ENCODE measurements at places on chromosomes 3 and 15.
A peak's percentile ranks its signal among the peaks of the same experiment; 100 is the strongest.

DNA sequence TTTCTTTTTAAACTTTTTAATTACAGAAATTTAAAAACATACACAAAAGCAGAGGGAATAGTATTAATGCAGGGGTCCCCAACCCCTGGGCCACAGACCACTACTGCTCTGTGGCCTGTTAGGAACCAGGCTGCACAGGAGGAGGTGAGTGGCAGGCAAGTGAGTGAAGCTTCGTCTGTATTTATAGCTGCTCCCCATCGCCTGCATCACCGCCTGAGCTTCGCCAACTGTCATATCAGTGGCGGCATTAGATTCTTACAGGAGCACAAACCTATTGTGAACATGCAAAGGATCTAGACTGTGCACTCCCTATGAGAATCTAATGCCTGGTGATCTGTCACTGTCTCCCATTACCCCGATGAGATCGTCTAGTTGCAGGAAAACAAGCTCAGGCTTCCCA lies 22.4 kb downstream of the CCR9 start:
- DNase-seq: no peak

GRCh38 chr3:14300721-14301399 lies 101.5 kb upstream of the SLC6A6 start:
- DNase-seq: no peak

- DNase-seq: no peak
These were observed 530.5 kb downstream of the FHIT start for GRCh38 chr3:60720736-60721135.

GRCh38 chr15:98555173-98555515 lies 93.2 kb upstream of the IGF1R start:
- no peak for DNase-seq

- no peak for DNase-seq
These were observed 1764.4 kb downstream of the OTOL1 start for GRCh38 chr3:163261056-163261455.

- DNase-seq: no peak
These were observed 19.7 kb downstream of the ALPK3 start for GRCh38 chr15:84836844-84837243.

DNA sequence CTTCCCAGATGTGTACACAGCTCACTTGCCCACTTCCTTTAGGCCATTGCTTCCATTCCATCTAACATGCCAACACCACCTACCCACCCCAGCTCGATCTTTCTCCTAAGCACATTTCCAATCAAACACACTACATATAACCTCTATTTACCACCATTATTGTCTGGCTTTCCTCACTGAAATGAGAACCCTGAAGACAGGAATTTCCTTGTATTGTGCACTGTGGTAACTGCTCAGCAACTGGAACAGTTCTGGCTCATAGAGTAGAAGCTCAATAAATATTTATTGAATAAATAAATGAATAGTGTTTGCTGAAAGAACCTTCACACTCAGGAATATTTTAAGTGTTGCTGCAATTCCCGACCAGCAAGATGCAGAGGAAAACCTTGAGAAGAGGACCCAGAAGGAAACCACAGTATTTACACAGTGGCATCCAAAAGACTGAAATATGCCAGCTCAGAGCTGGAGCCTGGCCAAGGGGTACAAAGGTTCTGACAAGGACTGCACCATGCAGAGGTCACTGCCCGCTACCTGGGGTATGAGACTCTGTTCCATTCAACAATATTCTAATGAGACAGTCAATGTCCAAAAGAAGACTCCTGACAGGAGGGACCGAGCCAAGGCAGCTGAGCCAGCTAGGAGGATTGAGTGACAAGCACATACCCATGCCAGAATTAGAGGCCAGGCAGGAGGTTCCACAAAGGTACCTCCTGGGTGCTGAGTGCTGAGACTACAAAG lies 168.8 kb downstream of the NUP210 start:
- no peak for DNase-seq

DNA sequence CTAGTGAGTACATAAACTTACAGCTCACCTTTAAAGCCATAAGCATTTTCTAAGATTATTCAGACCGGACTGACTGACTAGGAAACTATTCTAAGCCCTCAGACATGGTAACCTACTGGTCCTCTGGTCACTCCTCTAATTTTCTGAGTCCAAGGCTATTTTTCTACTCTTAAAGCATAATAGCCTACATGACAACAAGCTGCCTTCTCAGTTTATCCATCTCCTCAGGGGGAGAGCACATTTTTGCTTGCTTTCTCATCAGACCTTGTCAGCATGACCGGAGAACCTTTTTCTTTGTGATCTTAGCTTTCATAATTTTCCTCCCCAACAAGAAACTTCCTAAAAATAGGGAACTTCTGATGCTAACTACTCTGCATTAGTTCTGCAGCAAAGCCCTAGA lies 38.4 kb downstream of the UBP1 start:
- DNase-seq: peak; percentile 69

GRCh38 chr15:60283936-60284335 lies 113.8 kb downstream of the ANXA2 start:
- no peak for DNase-seq

DNA sequence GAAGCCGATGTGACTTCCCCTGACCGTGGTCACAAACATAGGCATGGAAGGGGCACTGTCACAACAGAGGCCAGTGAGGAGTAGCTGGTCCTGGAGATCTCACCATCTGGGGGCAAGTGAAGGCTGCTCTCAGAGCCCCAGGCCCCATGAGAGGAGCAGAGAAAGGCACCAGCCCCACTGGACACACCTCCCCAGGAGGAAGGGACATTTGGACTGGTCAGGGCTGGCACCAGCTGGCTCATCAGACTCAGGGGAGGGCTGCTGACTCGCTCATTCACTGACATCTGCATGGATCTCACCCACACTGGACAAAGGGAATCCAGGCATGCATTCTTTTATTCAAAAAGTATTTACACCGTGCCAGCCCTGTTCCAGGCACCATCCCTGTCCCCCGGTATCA lies 26.8 kb downstream of the ESYT3 start:
- DNase-seq: peak; percentile 40

DNA sequence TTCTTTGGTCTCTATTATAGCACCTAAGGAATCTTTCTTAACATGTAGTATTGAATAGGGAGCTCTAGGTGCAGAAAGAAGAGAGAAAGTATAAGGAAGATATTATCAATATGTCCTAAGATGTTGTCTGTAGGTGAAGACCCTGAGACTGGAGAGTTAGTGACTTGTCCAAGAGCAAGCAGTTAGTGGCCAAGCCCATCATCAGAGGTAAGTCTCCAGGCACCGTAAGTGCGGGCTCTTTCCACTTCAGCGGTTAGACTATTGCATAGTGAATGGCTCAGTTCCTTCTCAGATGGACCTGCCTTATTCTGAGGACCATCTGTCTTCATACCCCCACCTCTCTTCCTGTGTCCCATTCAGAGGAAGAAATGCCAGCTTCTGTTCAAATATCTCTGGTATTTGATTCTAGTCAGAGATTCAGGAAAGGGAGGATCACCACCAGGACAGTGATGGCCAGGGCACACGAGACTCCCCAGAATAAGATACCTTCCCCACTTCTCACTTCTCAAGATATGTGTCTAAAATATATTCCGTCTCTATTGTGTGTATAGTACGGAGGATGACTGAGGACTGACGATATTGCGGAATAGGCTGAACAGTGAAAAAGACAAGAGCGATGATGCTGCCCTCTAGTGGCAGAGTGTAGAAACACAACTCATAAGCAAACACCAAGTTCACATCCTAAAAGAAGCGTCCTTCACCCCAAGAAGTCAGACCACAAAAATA lies 19.1 kb upstream of the ADGRG7 start:
- DNase-seq: peak; percentile 76

- DNase-seq: no peak
These were observed 601.0 kb upstream of the SGO1 start for GRCh38 chr3:20787005-20787404.

DNA sequence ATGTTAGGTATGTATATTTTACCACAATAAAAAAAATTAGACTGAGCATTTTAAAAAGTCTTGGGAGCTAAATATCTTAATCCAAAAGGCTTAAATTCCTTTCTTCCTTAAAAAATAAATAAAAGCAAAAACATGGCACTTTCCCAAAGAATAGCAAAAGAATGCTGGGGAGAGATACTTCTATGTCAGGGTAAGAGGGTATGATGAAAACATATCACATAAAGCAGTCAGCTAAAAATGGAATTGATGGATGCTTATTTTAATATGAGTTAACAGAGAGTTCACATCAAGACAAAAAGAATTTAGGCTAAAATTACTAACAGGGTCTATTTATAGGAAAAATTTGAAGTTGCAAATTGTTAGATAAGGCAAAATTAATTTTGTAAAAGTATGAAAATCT lies 141.0 kb downstream of the MYLK start:
- DNase-seq: peak; percentile 88

DNA sequence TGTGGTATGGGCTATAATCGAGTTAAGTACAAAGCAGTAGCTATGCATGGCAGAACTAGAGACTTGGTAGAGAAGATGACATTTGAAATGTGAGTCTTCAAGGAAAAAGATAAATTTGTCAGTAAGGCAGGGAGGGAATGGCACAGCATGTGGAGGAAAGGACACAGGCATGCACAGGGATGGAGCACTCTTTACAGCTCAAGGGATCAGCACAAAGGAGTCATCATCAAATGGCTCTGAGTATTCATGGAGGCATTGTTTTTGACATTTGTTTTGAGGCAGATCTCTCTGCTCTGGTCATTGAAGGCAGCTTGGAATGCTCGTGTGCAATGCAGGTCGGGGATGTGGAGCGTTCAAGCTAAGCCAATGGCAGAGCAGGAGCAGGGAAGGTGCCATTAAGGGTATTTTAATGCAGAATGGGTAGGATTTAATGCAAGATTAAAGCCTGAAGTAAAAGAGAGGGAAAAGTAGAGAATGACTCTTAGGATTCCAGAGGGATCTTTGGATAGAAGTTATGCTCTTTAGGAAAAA lies 213.0 kb downstream of the MYRIP start:
- no peak for DNase-seq

GRCh38 chr3:159779883-159780282 lies 208.8 kb upstream of the IL12A start:
- peak; percentile 40 for DNase-seq

GRCh38 chr3:194688200-194688740 lies 2.6 kb downstream of the FAM43A start:
- peak; percentile 50 for DNase-seq

DNA sequence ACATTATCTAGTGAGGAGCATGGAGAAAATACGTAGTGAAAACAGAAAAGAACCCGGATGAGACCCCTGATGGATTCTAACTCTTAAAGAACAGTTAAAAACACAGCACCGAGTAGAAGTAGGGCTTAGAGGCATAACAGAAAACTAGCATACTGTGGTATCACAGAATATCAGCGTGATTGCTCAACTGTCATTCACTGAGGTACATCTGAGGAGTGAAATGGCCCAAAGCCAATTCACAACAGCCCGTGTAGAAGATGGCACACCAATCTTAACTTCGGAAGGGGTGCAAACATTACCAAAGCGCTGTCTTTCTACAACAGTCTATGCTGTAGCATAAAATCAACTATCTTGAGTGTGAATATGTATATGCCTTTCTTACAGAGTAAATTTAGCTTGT lies 1.8 kb downstream of the CLASP2 start:
- DNase-seq: no peak

GRCh38 chr3:193499801-193500485 lies 54.8 kb downstream of the ATP13A4 start:
- DNase-seq: no peak

- DNase-seq: peak; percentile 99
These were observed at the start of gene CIAO2A for GRCh38 chr15:64093627-64094417. Gene CIAO2A (minus strand): TSS chr15:64093838. CDS start chr15:64093768, 70 bp downstream.

DNA sequence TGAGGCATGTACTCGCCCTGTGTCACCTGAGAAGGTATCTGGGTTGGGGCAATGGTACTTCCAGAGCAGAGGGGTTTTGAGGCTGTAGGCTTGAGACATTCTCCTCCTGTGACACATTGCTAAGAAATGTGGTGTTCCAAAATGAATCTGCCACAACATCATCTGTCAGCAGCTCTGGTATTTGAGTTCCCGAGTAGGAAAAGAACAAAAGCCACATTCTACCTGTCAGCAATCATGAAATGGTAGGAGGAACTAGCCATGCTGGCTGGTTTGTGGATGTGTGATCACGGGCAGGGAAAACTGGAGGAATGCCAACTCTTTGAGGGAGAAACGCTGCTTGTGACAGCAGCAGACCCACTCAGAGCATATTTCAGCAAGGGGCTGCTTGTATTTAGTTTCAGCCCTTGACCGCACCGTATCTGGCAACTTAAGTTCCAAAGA lies 579.4 kb upstream of the TBL1XR1 start:
- peak; percentile 75 for DNase-seq

- DNase-seq: peak; percentile 67
These were observed 3.3 kb downstream of the ARL6IP5 start for GRCh38 chr3:69088063-69088462.

- no peak for DNase-seq
These were observed 456.1 kb downstream of the OCA2 start for GRCh38 chr15:27642981-27643380.

DNA sequence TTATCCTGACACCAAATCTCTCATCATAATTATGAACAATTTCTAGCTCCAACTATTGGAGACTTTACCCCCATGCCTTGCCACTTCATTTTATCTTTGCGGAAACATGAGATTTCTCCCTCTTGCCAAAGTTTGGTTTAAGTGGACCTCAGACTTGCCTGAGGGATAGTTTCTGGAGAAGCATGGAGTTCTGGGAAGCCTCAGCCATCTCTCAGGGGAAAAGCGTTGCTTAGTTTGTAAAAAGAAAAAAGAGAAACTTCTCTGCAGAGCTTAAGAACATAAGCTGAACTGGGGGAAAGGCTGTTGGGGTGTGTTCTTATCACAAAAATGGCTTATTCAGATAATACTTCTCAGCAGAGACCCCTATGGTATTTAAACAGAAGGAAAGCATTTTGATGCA lies 347.4 kb upstream of the ADAMTS9 start:
- DNase-seq: no peak

- DNase-seq: no peak
These were observed 6.9 kb downstream of the NCEH1 start for GRCh38 chr3:172704001-172704400.

DNA sequence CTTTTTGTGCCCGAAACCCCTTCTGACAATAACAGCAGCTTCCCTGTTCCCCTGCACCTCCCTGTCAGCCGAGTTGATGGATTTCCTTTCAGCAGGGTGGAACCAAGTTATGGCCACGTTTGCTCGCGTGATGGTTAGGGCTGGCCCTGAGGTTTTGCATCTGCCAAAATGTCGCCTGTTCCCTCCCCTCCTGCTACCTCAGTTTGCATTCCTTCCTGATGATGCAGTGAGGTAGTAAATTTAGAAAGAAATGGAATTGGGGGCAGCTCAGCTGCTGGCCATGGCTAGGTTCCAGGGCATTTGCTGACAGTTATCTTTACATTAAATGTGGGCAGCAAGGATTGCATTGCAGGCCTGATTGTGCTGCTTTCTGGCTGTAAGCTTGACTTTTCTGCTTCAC lies 13.2 kb downstream of the LIMD1 start:
- DNase-seq: peak; percentile 86

GRCh38 chr15:68420186-68420684 lies 11.7 kb downstream of the ITGA11 start:
- peak; percentile 71 for DNase-seq

- DNase-seq: no peak
These were observed 21.2 kb downstream of the TFG start for GRCh38 chr3:100730524-100730923.

GRCh38 chr3:130759692-130760338 lies 13.2 kb upstream of the PIK3R4 start:
- DNase-seq: peak; percentile 59

- no peak for DNase-seq
These were observed 459.0 kb upstream of the DPH6 start for GRCh38 chr15:36004891-36005490.
